ENCODE measurements at places on chromosomes 2 and 18.

- no peak for DNase-seq
Observed at GRCh38 chr2:56583796-56584315, 400.1 kb downstream of the CCDC85A start.

DNA sequence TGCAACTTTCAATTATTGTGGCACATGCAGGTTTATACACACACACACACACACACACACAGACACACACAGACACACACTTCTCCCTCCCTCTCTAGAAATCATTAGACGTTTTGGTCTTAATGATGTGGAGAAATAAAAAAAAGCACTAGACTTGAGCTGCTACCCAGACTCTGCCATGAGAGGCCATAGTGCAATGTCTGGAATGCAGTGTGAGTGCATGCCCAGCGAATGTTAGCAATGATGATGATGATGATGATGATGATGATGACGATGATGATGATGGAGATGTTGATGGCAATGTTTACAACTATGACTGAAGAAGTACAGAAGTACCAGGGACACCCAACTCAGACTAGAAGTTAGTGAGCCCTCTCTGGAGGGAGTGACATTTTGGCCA, 23.8 kb upstream of the KLHL29 start:
- no peak for DNase-seq

DNA sequence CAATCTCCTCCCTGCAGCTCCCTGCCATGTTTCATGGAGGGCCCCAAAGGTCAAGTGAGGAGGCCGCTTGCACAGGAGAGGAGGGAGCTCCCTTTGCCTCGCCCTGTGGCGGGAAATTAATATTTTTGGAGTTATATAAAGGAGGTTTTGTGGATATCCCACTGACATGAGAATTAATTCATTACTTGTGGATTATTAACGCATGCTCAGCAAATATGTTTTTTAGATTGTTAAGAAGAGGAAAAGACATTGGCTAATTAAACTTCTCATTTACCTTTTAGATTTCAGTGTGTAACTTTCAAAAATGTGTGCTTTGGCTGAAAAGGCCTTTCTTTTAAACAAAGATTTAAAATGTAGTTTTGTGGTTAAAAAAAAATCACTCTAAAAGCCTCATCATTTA, 474.0 kb downstream of the SOCS6 start:
- no peak for DNase-seq

GRCh38 chr18:76363436-76364120, 131.5 kb downstream of the ZNF516 start:
- peak; percentile 58 for DNase-seq

GRCh38 chr2:39629646-39630045, 36.1 kb upstream of the TMEM178A start:
- DNase-seq: no peak

- no peak for DNase-seq
Observed at GRCh38 chr2:237614151-237614720, 13.2 kb upstream of the LRRFIP1 start.

DNA sequence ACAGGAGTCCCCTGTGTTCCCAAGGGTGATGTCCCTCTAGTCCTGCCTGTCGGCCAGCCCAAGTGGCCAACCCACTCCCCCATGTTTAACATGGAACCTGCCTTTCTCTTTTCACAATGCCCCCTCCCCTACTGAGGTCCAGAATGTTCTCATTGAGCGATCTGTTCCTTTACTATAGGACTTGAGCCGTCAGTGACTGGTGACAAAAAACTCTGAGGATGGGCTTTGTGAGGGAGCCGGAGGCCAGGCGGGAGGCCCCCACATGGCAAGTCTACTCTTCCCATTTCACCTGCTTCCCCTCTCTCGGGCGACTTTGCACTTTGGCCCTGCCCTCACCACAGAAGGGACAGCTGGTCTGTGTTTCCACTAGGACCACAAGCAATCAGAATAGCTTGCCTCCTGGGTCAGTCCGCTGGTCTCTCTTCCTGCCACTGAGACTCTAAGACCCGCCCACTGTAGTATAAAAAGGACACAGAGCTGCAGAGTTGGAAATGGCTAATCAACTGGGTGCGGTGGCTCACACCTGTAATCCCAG, 146.5 kb upstream of the RAB12 start:
- DNase-seq: no peak

- DNase-seq: no peak
Observed at GRCh38 chr2:1972948-1973347, 228.6 kb upstream of the PXDN start.

DNA sequence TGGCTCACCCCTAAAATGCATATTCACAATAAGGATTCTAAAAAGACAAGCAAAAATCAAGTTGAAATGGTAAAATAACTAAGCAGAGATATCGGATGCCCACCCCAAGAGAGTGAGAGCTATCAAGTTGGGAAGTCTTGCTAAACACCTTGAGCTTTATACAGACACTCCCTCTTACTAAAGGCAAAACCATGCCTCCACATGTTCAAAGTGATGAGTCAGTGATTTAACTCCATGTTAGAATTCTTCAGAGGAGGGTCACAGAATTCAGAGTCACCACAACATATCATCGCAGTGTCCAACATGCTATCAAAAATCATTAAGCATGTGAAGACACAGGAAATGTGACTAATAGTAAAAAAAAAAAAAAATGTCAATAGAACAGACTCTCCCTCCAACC, 20.6 kb upstream of the ST8SIA3 start:
- no peak for DNase-seq

DNA sequence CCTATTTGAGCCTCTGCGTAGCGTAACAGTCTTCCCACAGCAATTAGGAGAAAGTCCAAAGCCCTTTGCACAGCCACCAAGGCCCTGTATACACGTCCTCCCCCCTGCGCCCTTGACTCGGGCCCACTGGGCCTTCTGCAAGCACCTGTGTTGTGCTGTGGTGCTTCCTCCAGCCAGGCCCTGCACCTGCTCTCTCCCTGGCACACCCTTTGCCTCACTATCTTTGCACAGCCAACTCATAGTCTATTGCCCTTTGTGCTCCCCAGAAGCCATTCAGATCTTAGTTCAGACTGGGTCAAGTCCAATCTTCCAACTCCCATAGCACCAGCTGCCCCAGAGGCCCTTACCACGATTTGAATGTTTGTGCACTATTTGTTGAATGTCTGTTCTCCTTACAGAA, 271.6 kb upstream of the MGAT5 start:
- no peak for DNase-seq

DNA sequence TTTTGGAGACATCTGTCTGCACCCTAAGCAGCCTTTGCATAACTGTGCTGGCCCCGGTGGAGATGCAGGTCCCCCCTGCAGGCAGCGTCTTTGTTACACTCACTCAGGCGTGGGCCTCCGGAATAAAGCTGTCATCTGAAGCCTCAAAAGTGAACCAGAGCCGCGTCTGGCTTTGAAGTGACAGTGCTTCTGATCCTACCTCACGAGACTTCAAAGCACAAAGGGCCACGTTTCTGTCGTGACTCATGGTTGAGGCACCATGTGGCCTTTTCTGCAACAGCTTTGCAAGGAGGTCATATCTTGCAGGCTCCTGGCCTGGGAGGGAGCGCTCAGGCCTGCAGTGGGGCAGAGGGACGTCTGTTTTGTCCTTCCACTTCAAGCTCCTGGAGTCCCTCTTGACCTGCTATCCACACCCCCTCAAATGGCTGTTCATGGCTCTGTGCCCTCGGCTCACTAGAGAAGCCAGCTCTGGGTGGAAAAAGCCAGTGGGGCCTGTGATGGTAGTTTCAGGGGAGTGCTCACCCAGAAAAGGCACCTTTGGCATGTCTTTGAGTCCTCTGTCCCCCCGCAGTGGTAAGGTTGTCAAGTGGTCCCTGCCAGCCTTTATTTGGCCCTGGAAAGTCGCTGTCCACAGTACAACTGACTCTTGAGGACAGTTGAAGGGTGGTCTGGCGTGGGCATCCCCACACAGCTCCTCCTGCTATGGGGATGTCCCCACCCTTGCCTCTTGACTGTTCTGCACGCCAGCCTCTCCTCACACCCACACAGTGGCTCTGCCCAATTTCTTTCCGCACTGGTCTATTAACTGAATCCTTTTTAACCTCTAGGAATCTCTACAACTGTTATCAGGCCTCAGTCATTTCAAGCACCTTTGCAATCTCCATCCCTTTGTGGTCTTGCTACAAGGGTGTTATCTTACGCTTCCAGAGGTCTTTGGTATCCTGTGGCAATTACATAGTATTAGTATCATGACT, 19.3 kb downstream of the GPR55 start:
- peak; percentile 12 for DNase-seq

DNA sequence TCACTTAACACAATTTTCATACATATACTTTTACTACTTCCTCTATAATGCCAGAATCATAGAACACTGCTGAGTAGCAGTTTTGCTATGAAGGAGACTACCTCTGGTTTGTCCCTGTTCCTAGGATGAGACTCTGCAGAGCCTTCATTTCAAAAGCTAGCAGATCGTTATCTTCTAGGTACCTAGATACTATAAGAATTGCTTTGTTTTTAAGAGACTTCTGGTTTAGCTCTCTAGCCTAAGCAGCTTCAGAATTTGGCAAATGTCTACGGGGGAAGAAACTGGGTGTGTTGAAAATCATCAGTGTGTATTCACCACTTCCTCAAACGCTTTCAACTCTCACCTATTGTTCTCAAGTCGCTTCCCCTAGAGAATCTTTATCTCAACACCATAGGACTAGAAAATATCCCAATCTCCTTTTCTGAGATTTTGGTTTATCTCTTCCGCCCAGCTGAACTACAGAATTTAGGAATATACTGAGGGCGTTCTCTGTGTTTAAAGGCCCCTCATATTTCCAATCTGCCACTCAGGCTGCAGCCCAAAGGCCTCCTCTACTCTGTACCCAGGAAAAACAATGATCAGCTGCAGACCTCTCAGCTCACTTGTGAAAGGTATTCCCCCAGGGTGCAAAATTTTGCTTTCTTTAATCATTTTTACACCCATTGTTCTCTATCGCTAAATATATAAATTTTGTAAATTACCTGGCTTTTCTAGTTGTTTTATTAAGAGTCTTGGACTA, 28.7 kb downstream of the SMAD2 start:
- no peak for DNase-seq

DNA sequence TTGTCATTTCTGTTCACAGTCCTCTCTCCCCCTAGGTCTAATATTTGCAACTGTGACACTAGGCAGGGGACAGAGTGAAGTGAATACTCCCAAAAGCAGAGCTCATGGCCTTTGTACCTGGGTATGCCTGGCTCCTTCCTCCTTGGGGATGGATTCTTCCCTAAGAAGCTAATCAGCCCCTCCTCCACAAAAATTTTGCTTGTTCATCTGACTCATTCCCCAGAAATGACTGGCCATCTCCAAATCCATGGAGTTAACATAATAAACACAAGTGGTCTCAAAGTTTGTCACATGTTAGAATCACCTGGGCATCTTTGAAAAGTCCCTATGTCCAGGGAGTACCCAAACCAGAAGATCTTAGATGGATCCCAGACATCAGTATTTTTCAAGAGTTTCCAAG, 65.3 kb downstream of the SUCLG1 start:
- peak; percentile 12 for DNase-seq

DNA sequence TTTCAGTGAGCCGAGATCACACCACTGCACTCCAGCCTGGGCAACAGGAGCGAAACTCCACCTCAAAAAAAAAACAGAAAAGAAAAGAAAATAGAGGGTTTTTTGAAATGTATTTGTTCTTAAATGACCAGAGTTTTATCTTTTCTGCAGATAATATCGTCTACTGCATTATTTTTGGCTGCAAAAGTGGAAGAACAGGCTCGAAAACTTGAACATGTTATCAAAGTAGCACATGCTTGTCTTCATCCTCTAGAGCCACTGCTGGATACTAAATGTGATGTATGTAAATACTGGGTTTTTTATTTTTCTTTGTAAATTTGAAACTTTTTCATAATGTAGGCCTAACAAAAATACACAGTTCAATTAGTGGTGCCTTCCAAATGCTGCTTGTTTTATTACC, 18.1 kb downstream of the CCNT2 start:
- no peak for DNase-seq

- no peak for DNase-seq
Observed at GRCh38 chr18:69649684-69650083, 249.0 kb downstream of the DOK6 start.

DNA sequence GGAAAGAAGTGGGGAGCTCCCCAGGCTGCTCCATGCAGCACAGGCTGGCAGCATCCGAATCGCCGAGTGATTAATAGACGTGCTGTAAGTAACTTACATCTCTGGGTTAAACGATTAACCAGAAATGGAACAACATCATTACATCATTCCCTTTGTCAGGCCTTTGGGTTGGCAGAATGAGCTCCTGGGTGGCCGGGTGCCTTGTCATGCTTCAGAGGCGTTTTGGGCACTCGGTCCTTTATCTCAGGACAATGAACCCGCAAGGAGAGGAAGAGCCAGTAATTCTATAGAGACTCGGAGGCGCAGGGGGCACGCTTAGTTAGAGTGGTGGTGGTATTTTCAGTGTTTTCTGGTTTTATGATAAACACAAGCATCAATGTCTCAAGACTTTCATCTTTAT, 146.9 kb upstream of the TPO start:
- no peak for DNase-seq

DNA sequence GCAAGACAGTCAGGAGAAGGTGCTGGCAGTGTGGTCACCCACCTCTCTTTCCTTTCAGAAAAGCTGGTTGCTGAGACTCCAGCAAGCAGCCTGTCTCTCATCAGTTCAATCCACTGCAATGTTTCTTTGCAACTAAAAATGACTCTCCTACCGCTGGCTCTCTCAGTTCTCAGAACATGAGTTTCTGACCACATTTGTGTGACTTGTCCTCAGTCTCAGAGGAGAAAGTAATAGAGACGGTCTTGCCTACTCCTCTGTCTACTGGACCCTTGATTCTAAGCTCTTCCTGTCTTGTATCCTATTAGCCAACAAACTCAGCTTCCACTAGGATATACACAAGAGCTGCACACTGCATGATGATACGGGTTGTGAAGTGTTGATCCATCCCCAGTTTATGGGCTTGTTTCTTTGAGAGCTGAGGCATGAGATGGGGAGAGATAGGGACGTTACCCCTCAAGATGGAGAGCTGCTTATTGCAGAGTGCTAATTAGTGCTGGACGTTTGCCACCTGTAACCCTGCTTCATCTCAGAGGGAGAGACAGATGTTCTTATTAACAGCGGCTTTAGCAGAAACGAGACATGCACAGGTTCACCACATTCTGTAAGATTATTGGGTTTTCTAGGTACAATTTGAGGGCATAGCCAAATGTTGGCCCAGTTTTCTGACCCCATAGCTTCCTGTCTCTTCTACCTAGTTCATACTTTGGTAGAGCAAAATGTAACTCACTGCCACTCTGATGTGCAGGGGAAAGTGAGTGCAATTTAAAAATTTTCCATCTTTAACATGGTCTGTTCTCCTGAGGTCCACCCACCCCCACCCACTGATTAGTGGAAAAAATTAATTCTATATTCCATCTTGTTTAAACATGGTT, 32.4 kb upstream of the YWHAQ start:
- DNase-seq: no peak
